GF-D8 (cell line): ENCODE measurements at places on chromosomes 2 and 18.

- no peak for DNase-seq
Observed at GRCh38 chr2:160299540-160299939, 99.5 kb upstream of the ITGB6 start.

DNA sequence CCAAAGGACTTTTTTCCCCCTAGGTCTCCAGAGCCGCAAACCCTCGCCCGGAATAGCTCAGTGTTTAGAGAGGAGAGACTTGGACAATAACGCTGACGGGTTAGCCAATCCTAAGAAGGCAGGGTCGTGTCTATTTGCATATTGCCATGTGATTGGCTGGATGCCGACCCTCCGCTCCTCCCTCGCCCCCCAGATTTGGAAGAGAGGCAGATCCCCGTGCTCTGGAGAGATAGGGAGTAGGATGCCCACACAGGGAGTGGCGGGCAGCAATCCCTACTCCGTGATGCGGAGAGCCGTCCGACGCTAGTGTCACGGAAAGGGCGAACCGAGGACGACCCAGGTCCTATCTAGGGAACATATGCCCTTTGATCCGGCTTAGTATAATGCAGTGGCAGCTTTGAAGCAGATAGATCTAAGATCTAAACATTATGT, 1.4 kb downstream of the WNT6 start:
- no peak for DNase-seq

DNA sequence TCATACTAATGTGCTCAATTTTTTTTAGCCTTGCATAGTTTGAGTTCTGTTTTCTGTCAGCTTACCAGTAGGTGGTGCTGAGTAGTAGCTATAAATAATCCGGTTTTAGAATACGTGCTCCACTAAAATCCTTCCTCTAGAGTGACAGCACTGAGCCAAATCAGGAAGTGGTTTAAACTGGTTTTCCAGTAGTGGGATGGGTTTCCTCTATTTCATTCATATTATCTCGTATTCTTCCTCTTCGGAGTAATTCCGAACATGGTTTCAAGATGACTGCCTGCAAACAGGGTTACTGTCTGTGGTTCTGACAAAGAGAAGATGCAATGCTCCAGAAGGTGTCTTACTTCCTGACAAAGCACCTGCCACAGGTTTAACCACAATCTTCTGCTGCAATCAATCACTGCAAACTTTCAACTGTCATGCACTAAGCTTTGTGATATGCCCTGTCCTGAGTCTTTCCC, 496.9 kb upstream of the VRK2 start:
- peak; percentile 42 for DNase-seq

DNA sequence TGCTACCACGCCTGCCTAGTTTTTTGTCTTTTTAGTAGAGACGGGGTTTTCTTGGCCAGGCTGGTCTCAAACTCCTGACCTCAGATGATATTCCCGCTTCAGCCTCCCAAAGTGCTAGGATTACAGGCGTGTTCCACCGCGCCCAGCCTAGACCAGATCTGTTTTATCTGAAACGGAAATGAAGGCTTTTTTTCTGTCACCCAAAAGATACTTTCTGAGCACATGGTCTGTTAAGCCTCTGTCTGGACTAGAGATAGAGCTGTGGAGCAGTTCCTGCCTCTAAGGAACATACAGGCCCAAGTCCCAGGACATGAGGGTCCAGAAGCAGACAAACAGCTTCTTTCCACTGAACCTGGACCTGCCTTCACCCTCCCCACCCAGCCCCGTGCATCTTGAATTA, 43.6 kb upstream of the PTMA start:
- no peak for DNase-seq

DNA sequence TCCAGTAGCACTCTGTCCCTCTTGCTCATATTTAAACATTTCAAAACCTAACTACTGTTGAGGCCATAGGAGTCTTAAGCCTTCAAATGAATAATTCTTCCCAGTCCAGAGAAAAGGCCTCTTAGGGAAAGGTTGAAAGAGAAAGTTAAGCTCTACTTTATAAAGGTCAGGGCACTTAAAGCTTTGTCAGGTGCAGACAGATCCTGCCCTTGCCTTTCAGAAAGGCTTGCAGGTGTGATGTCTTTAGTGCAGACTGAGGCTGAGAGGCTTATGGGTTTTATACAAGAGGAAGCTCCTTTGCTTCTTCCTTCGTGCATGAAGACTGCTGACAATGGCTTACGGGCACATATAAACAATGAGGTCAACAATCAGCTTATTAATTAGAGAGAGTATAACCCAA, 105.0 kb upstream of the LINC00305 start:
- DNase-seq: no peak
